Right kidney (tissue), 9 donors: ENCODE measurements at places on chromosomes 3 and 15.

- no peak for DNase-seq
These were observed 144.6 kb upstream of the MEF2A start for GRCh38 chr15:99421172-99421656.

GRCh38 chr3:188780193-188781147, 391.3 kb upstream of the TPRG1 start:
- DNase-seq, result no peak

GRCh38 chr3:187291512-187292132, at the start of gene MASP1:
TSS of gene MASP1 (minus strand) at chr3:187291737. CDS start at chr3:187291632, 105 bp downstream.
- DNase-seq, result peak; percentile 63

DNA sequence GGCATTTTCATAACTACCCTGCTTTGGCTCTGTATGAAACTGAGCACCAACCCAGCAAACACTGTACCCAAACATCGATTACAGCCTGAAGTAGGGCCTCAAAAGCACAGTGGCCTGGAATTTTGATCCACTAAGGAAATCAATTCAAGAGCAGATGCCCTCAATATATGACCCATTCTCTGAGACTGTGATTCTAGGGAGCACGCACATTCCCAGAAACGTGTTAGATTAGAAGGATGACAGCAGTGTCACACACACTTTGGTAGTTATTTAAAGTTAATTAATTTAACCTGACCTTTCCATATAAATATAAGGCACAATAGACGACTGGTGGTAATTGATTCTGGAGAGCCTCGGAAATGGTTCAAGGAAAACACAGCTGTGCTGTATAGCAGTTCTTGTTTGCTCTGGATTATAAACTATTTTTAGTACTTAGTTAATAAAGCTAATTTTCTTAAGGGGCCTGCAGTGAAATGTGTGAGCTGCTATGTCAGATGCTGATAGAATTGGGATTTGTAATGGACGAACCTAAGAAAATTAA, 126.3 kb upstream of the ZNF385D start:
- no peak for DNase-seq

- no peak for DNase-seq
These were observed 188.9 kb downstream of the FMN1 start for GRCh38 chr15:33005582-33005981.

DNA sequence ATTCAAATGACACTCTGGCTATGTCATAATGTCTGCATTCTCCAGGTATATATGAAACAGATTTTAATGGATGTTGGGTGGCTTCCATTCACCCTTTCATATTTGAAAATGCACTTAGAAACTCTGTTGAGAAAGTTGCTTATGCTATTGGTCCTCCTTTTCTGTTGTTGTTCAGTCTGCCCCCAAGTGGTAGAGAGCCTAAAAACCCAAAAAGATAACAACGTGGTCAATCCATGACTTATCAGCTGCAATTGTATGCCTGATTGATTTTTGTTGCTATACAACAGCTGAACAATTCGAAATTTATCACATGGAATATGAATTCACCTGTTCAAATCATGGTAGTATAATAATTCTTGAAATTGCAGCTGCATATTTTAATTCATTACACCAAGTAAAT, 279.8 kb downstream of the ROBO2 start:
- no peak for DNase-seq

GRCh38 chr3:131794766-131795388, 239.9 kb downstream of the CPNE4 start:
- peak; percentile 22 for DNase-seq

DNA sequence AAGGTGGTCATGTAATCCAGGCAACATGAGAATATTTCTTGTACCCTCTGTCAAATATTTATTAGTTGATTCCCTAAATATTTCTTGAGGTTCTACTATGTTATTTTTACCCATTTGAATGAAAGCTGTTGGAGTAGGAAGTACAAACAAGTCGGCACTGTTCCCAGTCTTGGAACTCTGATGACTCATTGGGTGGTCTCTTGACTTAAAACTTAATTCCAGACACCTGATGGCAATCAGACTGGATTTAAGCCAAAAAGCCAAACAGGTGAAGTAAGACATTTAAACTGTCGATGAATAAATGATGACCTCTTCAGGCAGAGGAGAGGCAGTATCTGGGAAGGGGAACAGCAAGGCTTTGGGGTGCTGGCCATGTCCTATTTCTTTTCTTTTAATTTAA, 22.8 kb downstream of the C2CD4A start:
- no peak for DNase-seq

DNA sequence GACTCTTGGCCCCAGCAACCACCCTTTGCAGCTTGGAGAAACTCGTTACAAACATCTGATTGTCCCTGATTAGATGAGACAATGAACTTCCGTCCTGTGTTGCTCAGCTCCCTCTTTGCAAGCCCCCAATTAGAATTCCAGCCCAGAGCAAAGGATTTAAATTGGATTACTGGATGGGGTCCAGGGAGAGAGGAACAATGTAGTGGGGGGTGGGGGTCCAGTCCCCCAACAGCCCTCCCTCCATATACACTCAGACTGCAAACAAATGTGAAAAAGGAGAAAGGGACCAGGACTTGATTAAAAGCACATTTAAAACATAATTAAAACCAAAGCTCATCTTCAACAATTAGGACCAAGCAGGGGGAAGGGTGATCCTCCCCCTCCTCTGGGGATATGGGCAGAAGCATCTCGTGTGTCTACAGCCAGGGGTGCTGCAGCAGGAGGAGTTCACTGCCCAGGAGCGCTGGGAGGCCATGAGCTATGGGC, 71.7 kb upstream of the TMEM115 start:
- no peak for DNase-seq

GRCh38 chr3:49841126-49841696, 15.2 kb downstream of the TRAIP start:
- no peak for DNase-seq

GRCh38 chr3:72543246-72543645, 305.0 kb downstream of the SHQ1 start:
- DNase-seq, result no peak

- DNase-seq, result no peak
These were observed 280.0 kb downstream of the NTRK3 start for GRCh38 chr15:87976552-87976951.

DNA sequence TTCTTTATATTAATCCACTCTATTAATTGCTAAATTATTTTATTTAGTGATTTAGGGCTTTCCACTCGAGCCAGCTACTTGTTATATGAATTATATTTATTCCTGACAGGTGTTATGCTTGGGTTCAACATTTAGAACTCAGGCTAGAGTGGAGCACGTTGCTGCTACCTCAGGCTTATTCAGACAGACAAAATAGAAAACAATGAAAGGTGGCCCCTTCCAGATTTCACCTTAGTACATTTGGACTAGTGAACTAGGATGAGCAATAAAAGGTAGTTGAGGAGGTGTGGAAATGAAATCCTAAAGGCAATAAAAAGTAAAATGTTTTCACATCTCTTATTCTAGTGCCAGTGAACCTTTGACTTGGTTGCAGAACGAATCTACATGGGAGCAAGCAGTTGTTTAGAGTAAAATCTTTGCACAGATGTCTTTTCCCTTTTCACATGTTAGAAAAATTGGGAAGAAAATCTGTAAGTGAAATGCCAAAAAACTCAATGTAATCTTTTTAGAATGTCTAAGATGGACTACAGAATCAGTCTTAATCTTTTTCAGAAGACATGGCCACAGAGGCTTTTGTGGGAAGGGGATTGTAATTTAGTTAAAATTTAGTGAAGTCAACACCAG, 63.8 kb downstream of the AKAP13 start:
- no peak for DNase-seq

- DNase-seq, result no peak
These were observed 98.9 kb downstream of the CHSY1 start for GRCh38 chr15:101152914-101153313.

- no peak for DNase-seq
These were observed 15.7 kb downstream of the CAPN7 start for GRCh38 chr3:15221574-15222217.

GRCh38 chr3:95097493-95097892, 1034.6 kb downstream of the NSUN3 start:
- DNase-seq, result no peak

- no peak for DNase-seq
These were observed 88.6 kb upstream of the SPRED1 start for GRCh38 chr15:38164061-38164460.
